Bronchial smooth muscle cell (primary cell): ENCODE measurements at places on chromosomes 13 and 19. TPM values are rescaled to one million over a fixed set of nuclear protein-coding genes. Genes with fewer than 3 reads are reported as not detected.

ANGPTL8 gene
- total RNA-seq = not detected in 2 replicates

CCDC122 gene
- 2.1 and 3.2 TPM in 2 replicates for total RNA-seq

FFAR1 gene
- total RNA-seq = not detected in 2 replicates

FBXO17 gene
- 23.0 and 27.2 TPM in 2 replicates for total RNA-seq

ZNF154 gene
- 2.8 and 6.1 TPM in 2 replicates for total RNA-seq

PSG1 gene
- under 0.01 and 0.17 TPM in 2 replicates for total RNA-seq

GFY gene
- not detected in 2 replicates for total RNA-seq
